ENCODE measurements at places on chromosomes 7 and 10.

- peak; percentile 31 for DNase-seq
These were observed 51.3 kb upstream of the GPR26 start for GRCh38 chr10:123614888-123615287.

- no peak for DNase-seq
These were observed 573 bp upstream of the PON2 start for GRCh38 chr7:95435422-95435780.

GRCh38 chr10:126397640-126398382 is 9.5 kb upstream of the ADAM12 start:
- DNase-seq = peak; percentile 97

GRCh38 chr7:124630395-124630794 is 135.2 kb downstream of the GPR37 start:
- DNase-seq = no peak

DNA sequence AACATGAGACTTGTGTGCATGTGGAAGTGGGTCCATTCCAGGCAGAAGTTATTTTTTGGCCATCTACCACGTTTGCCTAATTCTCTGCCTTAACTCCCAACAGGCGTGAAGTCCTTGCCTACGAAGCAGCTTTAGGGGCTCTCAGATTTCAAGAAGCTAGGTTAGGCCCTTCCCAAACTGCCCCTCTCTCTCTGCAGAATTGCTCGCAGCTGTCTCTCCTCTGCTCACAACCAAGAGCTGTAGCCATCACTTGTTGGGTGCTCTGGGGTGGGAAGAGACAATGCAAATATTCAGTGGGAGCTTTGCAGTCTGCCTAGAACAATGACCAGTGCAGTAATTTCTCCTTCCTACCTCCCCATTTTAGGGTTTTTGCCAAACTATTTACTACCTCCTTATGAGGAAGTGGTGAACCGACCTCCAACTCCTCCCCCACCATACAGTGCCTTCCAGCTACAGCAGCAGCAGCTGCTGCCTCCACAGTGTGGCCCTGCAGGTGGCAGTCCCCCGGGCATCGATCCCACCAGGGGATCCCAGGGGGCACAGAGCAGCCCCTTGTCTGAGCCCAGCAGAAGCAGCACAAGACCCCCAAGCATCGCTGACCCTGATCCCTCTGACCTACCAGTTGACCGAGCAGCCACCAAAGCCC is 24.9 kb downstream of the CYP17A1 start:
- DNase-seq = no peak

Measured in fibroblast of skin of left quadriceps (primary cell).